ENCODE measurements at places on chromosomes 11 and 22.

DNA sequence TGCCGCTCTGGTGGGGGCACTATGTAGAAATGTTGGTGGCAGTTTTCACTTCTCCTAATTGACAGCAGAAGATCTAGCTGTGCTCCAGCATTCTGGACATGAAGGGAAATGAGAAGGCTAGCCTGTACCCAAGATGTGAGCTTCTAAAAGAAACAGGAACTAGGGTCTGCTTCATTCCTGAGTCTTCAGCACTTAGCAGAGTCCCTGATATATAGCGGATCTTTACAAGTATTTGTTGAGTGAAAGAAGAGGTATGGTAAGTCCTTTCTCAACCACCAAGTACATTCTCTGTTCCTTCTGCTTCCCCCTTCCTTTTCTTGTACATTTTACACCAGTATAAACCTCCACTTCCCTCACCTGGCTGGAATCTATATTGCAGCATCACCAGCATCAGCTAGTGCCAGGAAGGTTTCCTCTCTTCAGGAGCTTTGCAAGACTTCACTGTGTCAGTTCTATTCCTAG, 408.3 kb upstream of the CADM1 start:
- DNase-seq, result no peak

DNA sequence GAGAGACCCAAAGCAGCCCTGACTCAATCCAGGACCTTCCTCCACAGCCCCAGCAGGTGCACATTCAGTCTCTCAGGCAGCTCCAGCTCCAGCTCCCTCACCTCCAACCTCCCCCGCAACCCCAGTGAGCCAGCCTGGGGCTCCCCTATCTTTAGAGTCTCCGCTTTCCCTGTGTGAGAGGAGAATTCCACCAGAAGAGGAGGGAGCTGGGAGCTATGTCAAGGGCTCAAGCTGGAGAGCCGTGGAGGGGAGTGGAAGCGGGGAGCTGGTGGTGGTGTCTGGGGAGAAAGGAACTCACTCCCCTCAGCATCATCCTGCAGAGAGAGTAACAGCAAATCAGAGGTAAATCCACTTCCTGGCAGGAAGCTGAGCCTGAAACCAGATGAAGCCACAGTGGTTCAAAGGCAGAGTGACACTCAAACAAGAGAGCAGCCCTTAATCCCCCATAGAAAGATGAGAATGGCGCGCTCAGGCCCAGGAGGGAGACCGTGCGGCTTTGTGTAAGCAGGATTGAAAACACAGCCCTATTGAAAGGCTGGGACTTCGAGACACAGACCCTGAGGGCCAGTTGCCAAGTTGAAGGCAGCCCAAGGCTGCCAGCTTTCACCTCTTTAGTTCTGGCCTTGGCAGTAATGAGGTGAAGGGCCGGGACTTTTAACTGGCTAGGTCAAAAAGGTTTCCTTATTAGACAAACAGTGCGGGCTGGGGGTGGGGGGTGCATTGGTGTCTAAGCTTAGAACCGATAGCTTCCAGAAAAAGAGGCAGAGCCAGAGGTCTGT, 21.4 kb upstream of the CDON start:
- no peak for DNase-seq

DNA sequence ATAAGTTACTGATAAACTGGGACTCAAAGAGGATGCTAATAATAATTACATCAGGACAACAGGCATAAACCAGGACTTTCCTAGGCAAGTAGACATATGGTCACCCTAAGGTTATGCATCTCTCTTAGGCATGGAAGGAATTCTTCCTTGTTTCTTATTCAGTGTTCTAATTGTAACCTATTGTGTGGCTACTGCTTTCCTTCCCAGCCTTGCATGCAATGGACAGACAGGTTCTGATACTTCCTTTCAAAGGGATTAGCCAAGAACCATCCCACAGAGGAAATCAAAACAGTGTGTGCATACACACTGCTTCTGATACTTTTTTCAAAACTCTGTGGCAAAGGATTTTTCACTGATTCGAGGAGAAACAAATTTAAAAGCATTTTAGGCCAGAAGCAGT, 48.3 kb downstream of the RRAS2 start:
- no peak for DNase-seq

- DNase-seq, result no peak
These were observed 181.8 kb upstream of the RAG2 start for GRCh38 chr11:36779791-36780190.

- no peak for DNase-seq
These were observed 110.8 kb upstream of the SPON1 start for GRCh38 chr11:13851691-13852090.

- no peak for DNase-seq
These were observed 90.9 kb downstream of the LDLRAD3 start for GRCh38 chr11:36034551-36035331.

- peak; percentile 56 for DNase-seq
These were observed 2.8 kb upstream of the BSX start for GRCh38 chr11:122984186-122985011.

DNA sequence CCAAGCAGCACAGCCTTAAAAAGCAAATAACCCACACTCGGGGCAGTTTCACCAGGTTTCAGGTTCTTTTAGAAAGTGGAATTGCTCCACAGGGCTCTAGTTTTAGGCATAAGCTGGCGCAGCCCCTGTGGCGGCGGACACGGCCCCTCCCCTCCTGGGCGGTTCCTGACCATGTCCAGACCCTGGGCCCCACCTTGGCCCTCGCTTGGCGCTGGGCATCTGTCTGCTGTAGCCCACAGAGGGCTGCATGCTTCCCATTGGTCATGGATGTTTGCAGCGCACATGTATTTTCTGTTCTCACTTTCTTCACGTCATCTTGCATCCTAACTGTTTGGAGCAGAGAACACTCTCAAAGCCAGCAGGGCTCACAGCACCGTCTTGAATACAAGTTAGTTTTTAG, 244.3 kb downstream of the BRD1 start:
- DNase-seq, result no peak

DNA sequence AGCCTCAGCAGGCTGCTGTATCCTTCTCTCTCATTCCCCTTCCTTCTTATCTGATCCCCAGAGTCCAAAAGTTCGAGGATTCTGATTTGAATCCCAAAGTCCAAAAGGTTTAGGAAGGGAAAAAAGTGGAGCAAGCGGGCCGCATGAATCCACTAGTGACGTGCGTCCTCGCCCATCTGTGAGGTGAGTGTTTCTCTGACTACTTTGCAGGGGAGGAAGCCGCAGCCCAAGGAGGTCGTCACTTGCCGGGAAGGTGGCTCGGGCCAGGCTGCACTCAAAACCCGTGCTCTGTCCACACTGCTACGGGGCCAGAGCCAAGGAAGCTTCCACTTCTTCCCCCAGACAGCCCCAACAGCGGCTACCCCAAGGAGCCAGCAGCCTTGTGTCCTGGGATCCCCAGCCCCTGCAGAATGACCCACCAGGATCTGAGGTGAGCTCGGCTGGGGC, 16.3 kb downstream of the SLC25A18 start:
- no peak for DNase-seq

GRCh38 chr11:66745356-66746235, 16.6 kb upstream of the SPTBN2 start:
- peak; percentile 32 for DNase-seq

- DNase-seq, result no peak
These were observed 4.2 kb downstream of the TTLL12 start for GRCh38 chr22:43182726-43183125.

DNA sequence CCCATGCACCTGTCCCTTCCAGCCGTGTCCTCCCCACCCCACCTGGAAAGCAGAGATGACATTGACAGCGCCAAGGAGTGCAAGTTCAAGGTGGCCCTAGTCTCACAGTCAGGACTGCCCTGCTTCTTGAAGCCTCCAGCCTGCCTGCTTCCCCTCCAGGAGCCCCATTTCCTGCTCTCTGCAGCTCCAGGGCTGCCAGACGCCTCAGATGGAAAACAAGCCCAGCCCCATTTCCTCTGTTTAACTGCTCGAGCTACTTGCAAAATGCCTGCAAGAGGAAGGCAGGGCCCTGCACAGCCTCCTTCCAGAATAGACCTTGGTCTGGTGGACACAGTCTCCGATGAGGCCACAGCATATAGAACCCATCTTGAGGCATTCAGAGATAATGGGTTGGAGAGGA, 5.0 kb upstream of the DGKZ start:
- no peak for DNase-seq

DNA sequence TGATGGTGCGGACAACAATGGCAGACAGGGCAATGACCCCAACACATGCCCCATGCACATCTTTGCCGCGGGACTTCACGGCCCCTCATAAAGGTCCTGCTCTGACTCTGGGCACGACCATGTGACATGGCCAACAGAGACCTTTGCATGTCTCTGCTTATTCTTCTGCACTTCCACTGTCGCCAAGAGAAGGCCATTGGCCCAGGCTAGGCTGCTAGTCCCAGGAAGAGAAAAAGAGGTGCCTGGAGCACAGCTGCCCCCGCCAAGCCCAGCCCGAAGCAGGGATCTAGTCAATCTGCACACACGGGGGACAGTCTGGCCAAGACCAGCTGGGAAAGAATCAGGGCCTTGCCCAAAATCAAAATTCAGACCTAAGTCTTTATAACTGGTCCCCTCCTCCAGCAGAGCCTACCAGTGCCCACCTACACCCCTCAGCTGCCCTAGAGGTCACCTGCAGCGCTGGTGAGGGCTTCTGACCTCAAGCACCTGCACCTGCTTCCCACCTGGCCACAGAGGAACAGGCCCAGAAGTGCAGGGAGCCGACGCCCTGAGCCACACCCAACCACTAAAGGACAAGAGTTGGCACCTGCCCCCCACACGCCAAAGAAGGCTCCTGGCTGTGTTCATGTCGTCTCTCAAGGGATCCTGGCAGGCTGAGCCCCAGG, 8.1 kb downstream of the SULT4A1 start:
- DNase-seq, result no peak

DNA sequence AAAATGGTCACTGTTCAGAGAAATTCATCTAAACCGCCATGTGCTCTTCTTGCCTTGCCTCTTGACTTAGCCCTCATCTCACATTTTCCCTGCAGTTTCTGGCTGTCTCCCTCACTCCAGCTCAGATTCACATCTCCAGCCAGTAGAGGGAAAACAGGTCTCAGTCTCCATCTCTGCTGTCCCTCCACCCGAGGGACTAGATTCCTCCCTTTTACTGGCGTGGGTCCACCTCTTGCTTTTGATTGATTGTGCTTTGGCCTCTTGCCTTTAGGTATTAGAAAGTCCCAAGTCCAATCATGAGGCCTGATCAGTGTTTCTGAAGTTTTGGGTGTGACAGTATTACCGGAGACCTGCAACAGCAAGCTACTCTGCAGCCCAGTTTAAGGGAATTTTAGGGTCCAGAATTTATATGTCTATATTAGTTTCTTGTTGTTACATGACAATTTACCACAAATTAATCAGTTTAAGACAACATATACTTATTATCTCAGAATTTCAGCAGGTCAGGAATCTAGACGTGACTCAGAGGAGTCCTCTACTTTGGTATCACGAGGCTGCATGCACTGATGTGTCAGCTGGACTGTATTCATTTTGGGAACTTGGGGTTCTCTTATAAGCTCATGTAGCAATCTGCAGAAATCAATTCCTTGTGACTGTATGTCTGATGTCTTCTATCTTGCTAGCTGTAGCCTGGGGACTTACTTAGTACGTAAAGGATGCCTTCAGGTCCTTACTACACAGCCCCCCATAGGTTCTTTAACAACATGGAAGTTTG, 805.2 kb upstream of the CCDC90B start:
- DNase-seq, result no peak

- DNase-seq, result no peak
These were observed 89.1 kb downstream of the TRIM44 start for GRCh38 chr11:35751664-35752061.

GRCh38 chr11:134583397-134583990, 171.5 kb upstream of the B3GAT1 start:
- no peak for DNase-seq

- DNase-seq, result no peak
These were observed 707.9 kb upstream of the ANO5 start for GRCh38 chr11:21485006-21485405.

DNA sequence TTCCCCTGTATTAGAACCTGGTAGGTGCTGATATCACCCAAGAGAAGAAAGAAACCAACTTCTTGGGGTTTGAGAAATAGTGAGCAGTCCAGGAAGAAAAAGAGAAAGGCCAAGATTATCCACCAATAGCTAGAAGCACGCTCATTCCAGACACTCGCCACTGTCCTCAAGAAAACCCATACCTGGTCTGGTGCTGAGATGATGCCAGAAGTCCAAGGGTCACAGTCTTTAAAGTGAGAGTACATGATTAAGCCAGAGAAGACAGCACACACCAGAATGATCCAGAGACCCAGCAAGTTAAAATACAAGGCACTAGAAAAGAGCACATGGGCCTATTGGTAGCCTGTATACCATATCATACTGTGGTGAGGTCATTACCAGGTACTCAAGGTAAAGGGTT, 23.6 kb downstream of the SLC5A12 start:
- DNase-seq, result no peak

GRCh38 chr22:33002035-33002434, 56.1 kb downstream of the SYN3 start:
- no peak for DNase-seq

DNA sequence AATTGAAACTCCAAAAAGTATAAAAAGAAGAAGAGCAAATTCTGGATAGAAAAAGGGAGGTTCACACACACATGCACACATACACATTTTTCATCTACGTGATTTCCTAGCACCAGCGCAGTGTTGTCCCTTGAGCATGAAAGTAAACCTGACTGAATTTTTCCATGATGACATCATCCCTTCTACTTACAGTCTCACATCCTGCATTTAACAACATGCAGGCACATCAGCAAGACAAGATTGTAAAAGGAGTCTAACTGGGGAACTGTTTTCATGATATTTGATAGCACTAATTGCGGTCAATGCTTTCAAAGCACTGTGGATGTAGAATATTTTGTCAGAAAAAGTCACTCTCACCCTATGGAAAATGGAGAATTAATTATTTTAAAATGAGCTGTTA, 36.6 kb downstream of the GAS2 start:
- no peak for DNase-seq

DNA sequence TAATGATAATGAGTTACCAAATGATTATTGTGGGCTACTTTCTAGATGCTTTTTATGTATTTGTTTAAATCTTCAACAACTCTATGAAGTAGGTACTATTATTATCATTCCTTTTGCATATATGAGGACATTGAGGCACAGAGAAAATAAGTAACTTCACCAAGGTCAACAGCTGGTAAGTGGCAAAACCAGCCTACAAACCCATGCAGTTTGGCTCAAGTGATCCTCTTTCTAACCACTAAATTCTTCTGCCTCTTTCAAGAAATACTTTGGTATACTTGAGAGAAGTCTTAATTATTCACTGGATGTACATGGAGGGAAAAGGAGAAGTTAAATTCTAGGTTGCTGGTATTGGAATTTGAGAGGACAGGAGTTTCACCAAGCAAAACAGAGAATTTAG, 495.2 kb upstream of the CADM1 start:
- DNase-seq, result no peak

Data from WTC11 (cell line).